ENCODE measurements at places on chromosomes 5 and 9. TPM values are rescaled to one million over a fixed set of nuclear protein-coding genes. Genes with fewer than 3 reads are reported as not detected.

The NTNG2 gene
- total RNA-seq: 17.5 TPM

- no peak for DNase-seq
These were observed 101.9 kb downstream of the ADAMTS2 start for GRCh38 chr5:179243333-179243732.

- no peak for DNase-seq
These were observed 114.4 kb downstream of the ANKRD18B start for GRCh38 chr9:33638391-33638915.

- no peak for DNase-seq
These were observed 12.2 kb upstream of the F2R start for GRCh38 chr5:76703707-76704106.

Data from spleen (tissue), 13 donors.